AG09309 (cell line): ENCODE measurements at places on chromosomes 7 and 10.

DNA sequence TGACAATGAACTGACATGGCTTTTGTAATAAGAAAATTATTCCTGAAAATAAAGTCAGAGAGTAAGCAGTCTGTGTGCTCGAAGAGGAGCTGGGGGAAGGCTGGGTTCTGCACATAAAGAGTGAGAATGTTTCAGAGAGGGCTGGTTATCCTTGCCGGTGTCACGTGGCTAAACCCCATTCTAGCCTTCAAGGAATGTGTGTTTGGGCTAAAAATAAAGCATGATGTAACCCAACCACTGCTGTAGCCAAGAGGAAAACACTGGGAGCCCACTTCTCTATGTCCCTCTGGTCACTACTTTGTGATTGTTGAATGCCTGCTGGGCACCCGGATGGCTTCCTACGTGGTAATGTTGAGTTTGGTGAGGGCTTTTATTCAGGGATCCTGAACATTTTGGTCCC, 23.5 kb downstream of the WDFY4 start:
- DNase-seq, result no peak

- DNase-seq, result no peak
Observed at GRCh38 chr7:137996386-137996851, 5.5 kb downstream of the CREB3L2 start.

DNA sequence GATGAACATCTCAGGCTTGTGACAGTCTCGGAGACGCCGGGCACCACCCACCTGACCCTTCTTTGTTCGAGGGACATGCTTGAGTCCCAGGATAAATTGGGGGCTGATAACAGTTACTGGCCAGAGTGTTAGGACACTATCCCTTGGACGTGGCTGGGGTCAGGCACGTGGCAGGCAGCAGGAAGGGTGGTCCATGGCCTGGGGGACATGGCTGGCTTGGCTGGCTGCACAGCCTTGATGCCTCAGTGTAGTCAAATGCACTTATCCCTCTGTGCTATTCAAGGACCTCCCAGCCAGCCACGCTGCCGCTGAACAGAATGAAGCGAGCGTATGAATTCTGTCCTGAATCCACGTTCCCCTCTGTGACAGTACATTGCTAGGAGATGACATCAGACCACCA, 662.0 kb upstream of the FOXK1 start:
- no peak for DNase-seq

DNA sequence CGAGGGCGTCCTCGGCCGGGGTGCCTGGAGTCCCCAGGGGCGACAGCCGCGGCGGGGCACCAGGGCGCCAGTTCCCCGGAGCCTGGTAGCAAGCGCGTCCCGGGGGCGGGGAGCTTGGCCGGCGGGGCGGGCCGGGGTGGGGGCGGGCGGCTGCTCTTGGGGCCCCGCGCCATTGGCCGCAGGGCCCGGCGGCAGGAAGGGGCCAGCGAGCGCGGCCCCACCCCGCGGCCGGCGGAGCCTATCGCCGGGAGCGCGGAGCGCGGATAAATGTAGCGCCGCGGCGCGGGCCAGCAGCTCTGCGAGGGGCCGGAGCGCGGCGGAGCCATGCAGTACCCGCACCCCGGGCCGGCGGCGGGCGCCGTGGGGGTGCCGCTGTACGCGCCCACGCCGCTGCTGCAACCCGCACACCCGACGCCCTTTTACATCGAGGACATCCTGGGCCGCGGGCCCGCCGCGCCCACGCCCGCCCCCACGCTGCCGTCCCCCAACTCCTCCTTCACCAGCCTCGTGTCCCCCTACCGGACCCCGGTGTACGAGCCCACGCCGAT, at the start of gene HHEX:
Gene HHEX, plus strand, starts transcription at position 293 of the 548 bp plus-strand sequence. Its CDS starts 32 bp downstream, at position 325.
- DNase-seq, result no peak

GRCh38 chr10:124084708-124085107, 8.7 kb downstream of the CHST15 start:
- DNase-seq, result no peak

DNA sequence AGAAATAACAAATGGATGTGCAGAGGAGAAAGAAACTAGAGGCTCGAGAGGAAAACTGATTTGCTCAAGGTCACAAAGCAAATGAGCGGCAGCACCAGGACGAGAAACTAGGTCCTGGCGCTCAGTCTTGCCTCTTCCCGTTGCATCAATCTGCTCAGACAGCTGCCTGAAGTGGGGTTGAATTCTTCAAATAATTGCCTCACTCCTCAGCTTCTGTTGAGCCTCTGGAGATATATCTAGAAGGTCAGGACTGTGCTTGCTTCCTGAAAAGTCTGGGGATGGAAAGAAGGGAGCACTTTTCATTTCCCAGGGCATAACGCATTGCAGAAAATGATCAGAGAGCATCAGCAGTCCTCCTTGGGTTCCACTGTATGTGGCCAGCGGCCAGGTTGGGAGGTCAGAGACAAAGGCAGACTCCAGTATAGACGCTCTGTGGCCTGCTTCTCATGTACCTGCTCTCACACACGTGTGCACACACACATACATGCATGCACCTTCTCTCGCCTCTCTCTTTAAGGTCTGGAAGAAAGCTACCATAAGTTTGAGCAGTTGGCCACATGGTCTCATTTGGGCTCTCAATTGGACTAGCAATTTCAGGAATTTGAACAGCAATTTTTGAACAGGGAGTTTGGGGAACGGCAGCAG, 83.7 kb upstream of the DUSP5 start:
- DNase-seq, result no peak

DNA sequence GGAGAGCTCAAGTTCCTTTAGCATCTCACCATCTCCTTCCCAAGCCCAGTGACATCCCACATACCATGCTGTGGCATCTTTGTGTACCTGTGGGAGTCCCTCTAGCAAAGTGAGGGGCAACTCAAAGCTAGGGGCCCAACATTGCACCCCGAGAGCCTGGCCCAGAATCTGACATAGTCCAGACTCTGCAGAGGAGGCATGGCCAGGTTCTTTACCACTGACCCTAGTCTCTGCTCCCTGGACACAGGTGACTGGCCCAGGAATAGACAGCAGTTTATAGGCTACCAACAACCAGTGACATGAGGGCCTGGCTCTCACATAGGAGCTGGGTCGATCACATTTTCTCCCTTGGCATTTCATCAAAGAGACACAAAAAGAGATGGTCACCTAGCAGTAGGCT, 444.0 kb upstream of the ZMIZ1 start:
- DNase-seq, result no peak

DNA sequence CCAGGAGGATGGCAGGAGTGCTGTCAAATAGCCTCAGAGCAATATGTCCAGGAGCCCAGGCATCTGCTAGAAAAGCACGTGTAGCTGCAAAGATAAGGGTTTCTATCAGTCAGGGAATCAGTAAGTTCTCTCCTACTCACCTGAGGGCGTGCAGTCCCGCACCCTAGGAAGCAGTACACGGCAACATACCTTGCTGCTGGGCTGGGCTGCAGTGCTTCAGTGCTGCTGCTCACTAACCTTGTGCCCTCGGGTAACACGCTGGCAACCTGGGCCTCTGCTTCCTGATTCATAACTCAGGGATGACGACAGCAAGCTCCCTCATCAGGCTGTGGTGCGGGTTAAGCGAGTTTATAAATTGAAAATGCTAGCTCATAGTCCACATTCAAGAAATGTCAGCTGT, 29.5 kb upstream of the CCNY start:
- no peak for DNase-seq
